ENCODE measurements at places on chromosomes 7 and 10.
A peak's percentile ranks its signal among the peaks of the same experiment; 100 is the strongest.

GRCh38 chr10:17878896-17879295, 69.7 kb downstream of the MRC1 start:
- DNase-seq = no peak

DNA sequence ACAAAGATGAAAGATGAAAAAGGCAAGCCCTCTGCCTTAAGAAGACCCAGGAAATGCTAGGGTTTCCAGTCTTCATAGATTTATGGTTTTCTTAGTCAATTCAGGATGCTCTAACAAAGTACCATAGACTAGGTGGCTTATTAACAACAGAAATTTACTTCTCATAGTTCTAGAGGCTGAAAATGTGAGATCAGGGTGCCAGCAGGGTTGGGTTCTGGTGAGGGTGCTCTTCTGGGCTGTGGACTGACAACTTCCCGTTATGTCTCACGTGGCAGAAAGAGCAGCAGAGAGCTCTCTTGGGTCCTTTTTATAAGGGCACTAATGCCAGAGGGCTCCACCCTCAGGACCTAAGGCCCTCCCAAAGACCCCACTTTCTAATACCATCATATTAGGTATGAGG, 23.7 kb downstream of the ELMO1 start:
- DNase-seq = no peak

GRCh38 chr10:14447094-14447839, 116.5 kb upstream of the FRMD4A start:
- no peak for DNase-seq

DNA sequence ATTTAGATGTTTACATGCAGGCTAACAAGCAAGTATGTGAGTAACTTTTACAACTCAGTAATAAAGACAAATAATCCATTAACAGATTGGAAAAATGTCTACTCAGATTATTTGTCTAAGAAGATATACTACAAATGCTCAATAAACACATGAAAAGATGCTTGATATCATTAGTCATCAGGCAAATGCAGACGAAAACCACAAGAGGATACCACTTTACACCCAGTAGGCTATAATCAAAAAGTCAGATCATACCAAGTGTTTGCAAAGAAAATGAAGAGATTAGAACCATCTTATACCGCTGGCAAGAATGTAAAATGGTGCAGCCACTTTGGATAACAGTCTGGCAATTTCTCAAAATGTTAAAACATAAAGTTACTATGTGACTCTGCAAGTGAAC, 84.1 kb downstream of the MALSU1 start:
- no peak for DNase-seq

GRCh38 chr7:53719122-53719521, 683.7 kb downstream of the POM121L12 start:
- DNase-seq = no peak

- DNase-seq = no peak
Measured at GRCh38 chr10:34514290-34514689, 300.8 kb downstream of the PARD3 start.

GRCh38 chr10:102918817-102919245, 737 bp downstream of the CNNM2 start:
- no peak for DNase-seq

- DNase-seq = no peak
Measured at GRCh38 chr10:109780997-109781396, 142.3 kb downstream of the XPNPEP1 start.

- DNase-seq = no peak
Measured at GRCh38 chr7:1943933-1944618, 274.0 kb downstream of the ELFN1 start.

- DNase-seq = no peak
Measured at GRCh38 chr7:84669177-84669732, 474.7 kb upstream of the SEMA3A start.

DNA sequence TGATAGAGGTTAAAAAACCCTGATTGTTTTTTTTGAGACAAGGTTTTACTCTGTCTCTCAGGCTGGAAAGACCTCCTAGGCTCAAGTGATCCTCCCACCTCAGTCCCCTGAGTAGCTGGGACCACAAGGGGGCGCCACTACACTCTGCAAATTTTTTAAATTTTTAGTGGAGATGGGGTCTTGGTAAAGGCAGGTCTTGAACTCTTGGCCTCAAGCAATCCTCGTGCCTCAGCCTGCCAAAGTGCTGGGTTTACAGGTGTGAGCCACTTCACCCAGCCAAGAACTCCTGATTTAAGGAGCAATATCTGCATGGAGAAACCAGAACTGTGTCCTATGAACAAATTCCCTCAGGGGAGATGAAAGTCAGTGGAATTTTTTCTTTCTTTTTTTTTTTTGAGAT, 7.3 kb upstream of the KLHDC10 start:
- DNase-seq = peak; percentile 26

- no peak for DNase-seq
Measured at GRCh38 chr7:84364708-84365107, 170.1 kb upstream of the SEMA3A start.

DNA sequence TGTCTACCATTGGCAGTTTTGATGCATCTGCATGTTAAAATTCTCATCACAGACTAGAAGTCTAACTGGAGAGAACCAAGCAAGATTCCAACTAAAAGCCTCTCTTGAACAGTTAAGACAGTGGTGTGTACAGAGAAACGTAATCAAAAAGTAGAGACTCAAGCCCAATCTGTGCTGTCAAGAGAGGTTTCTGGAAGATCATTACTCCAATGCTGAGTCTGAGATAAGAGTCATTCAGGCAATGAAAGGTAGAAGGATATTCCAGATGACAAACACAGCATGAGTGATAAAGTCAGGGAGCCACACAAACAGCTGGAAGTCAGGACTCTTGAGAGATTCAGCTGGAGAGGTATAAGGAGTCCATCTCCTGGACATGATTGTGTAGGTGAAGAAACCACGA, 48.7 kb downstream of the IQUB start:
- no peak for DNase-seq

DNA sequence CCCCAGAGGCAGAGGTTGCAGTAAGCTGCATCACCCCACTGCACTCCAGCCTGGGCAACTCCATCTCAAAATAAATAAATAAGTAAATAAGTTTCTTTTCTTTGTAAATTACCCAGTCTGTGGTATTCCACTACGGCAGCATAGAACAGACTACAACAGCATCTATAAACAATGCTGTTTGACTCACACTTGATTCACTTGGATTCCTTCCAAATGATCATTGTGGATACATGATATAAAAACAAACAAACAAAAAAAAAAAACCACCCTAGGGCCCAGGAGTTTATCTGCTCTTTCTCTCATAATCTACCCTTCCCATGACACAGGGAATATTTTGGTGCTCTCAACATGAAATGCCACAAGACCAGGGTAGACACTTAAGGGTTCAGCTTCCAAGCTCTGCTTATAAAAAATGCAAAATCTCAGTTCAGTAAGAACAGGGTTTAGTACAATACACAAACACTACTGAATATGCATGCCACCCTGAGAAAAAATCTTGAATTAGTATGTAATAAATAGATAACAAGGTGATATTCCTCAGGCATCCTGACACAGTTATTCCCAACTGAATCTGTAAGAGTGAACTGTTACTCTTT, 200.9 kb downstream of the FAM107B start:
- DNase-seq = no peak

- DNase-seq = no peak
Measured at GRCh38 chr7:72444026-72444776, 32.1 kb upstream of the CALN1 start.

GRCh38 chr10:17153321-17153720, 23.7 kb upstream of the CUBN start:
- DNase-seq = no peak

DNA sequence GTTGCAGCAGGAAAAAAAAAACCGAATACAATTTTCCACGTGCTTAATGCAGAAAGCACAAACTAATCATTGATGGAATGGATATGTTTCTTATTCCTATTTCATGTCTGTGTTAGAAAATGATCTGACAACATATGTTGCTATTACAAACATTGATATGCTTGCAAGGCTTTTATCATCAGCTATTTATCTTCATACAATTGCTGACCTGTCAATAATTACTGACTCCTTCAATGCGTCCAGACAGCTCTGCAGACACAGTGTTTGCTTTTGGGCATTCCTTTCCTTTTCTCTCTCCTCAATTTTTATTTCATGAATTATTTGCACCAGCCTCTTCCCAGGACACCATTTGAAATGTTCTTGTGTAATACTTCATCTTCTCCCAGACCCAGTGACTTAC, 246.2 kb downstream of the SEC23IP start:
- no peak for DNase-seq

DNA sequence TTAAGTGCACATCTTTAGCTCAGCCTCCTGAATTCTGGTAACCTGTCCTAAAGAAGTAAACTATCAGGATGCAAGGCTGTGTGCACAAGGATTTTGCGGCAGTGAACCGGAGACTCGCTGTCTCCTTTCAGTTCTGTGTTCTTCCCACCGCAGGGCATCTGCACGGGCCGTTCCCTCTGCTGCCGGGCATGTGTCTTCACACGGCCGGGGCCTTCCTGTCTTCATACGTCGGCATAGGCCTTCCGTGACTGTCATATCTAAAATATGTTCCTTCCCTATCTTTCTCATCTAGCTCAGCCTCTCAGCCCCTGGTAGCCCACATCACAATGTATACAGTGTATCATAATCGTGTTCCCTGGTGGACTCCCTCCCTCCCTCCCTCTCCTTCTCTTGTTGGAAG, 16.4 kb downstream of the PALD1 start:
- DNase-seq = no peak

- DNase-seq = no peak
Measured at GRCh38 chr7:71638108-71638507, 506.2 kb downstream of the GALNT17 start.

GRCh38 chr7:142553216-142553615, 196.1 kb upstream of the PRSS1 start:
- no peak for DNase-seq

- no peak for DNase-seq
Measured at GRCh38 chr7:97004247-97005182, 838 bp upstream of the DLX6 start.

DNA sequence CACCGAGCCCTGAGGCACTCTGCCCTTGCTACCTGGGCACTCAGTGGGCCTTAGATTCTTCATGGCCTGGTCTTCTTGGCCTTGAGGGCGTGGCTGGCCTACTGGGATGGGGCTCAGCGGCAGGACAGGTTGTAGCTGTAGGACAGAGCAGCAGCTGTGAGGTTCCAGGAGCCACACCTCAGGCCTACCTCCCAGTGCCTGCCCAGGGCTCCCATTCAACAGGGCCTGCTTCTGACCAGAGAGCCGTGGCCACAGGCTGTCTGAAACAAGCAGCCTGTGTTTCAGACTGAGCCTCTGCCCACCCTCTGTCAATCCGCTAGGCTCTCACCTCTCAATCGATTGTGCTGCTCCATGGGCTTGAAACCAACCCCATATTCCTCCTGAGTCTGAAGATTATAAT, 928.0 kb upstream of the ZNF722 start:
- no peak for DNase-seq

GRCh38 chr10:103852189-103852711, 3.1 kb downstream of the SH3PXD2A start:
- DNase-seq = no peak
